ENCODE measurements at places on chromosomes 1 and 21. TPM values are rescaled to one million over a fixed set of nuclear protein-coding genes. Genes with fewer than 3 reads are reported as not detected.

Gene SUSD4
- total RNA-seq: 10.7 TPM

Gene PROX1
- 1.1 TPM for total RNA-seq

Gene CACNA1S
- 0.55 TPM for total RNA-seq

Gene ORC1
- total RNA-seq: 3.3 TPM

Gene TPTE
- 17.2 TPM for total RNA-seq

Gene GJA8
- not detected for total RNA-seq

Gene OPN3
- 32.8 TPM for total RNA-seq

Gene OR2T35
- total RNA-seq: not detected

Gene PADI1
- 0.34 TPM for total RNA-seq

Gene IFI16
- 61.3 TPM for total RNA-seq

Gene CHTOP
- total RNA-seq: 74.4 TPM

Gene SPRR2B
- not detected for total RNA-seq

Gene TENT5C
- total RNA-seq: 28.7 TPM

Gene GJA5
- 5.5 TPM for total RNA-seq

Gene TRIM63
- not detected for total RNA-seq

Gene PBX1
- total RNA-seq: 50.2 TPM

Gene URB2
- total RNA-seq: 5.6 TPM

Gene FALEC
- not detected for total RNA-seq

Gene COL8A2
- total RNA-seq: 7.9 TPM

Gene C8A
- total RNA-seq: not detected

Data from prostate gland (tissue), 2 donors.